ENCODE measurements at places on chromosomes 1 and 21.

DNA sequence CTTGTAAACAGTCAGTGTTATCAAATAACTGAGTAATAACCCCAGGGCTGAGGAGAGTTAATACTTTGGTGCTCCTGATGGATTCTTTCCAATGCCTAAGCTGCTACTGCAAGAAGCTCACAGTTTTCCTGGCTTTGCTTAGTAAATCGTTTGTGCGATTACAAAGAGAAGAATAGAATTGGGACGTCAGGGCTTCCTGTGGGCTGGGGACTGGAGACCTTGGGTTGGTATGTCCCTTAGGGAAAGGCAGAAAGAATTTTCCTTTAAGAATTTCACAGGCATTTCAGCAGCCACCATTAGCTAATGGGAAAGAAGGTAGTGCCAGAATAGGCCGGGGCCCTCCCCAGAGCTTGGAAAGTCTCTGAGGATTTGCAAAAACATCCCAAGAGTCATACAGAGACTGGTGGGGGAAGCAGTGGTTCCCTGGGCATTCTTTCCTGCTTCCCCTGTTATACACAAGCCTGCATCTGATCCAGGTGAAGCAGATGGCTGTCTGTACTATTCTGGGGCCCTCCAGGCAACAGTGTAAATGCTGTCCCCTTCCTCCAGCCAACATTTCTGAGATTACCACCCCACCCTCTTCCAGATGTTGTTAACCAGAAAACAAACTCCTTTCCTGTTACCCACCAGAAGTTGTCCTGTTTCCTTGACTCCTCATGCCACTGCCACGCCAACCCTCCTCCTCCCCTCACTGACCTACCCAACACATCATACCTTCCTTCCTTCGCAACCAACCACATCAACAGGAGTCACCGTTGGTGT lies 40.2 kb downstream of the PLXNA2 start:
- no peak for DNase-seq

DNA sequence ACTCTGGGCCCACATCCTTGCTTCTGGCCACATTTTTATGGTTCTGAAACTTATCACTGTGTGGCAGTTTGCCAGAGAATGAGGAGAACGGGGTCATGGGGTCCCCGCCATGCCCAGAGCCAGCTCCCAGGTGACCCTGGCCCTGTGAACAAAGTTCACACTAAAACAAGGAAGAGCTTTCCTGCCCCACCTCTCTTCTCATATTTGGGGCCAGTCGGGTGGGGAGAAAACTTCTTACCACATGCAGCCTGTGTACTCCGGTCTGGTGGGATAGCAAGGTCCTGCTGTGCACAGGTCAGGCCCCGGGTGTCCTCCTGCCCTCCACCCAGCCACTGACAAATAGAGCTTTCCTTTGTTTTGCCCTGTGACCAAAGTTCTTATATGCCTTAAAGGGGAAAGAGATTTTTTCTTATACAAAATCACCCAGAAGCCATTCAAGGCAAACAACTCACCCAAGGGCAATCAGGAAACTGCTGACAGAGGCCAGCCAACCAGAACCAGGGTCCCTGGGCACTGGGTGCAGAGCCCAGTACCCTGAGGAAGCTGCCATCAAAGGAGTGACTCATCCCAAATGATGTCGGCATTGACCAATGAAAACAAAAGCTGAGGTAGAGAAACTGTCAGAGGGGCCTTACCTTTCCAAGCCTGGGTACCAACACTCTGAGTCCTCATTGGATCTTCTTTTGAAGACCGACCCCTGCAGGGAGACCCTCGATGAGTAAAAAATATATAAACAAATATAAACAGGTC lies 53.6 kb downstream of the OLIG1 start:
- DNase-seq, result no peak

- DNase-seq, result no peak
Observed at GRCh38 chr1:163178628-163179027, 24.1 kb downstream of the RGS5 start.

DNA sequence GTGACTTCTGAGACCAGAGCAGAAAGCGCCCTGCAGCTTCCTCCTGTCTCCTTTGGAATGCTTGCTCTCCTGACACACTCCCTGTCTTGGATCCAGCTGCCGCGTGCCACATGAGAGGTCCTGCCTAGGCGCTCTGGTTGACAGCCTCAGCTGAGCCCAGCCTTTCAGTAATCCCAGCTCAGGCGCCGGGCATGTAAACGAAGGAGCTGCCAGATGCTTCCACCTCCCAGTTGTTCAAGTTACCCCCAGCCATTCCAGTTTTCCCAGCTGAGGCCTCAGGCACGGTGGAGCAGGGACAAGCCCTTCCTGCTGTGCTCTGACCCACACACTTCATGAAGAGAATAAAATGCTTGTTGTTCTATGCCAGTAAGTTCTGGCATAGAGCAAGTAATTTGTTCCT lies 14.3 kb upstream of the CD34 start:
- DNase-seq, result no peak

DNA sequence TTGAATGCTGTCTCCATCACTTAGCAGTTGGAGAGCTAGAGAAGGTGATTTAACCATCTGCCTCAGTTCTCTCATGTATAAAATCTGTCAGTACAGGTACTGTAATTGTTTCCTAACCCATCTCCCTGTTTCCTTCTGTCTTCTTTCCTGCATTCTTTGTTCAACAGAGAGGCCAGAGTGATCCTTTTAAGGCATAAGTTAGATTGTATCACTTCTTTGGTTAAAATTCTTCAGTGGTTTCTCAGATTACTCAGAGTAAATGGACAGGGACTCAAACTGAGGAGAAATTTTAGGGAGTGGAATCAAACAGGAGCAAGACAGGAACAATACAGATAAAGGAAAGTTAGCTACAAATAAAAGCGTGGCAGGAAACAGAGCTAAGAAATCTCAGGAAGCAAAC lies 45.2 kb upstream of the SSX2IP start:
- no peak for DNase-seq

- DNase-seq, result no peak
Observed at GRCh38 chr1:154391086-154391770, 13.9 kb upstream of the IL6R start.

GRCh38 chr1:39898648-39899603 lies 2.8 kb downstream of the MYCL start:
- DNase-seq, result no peak

DNA sequence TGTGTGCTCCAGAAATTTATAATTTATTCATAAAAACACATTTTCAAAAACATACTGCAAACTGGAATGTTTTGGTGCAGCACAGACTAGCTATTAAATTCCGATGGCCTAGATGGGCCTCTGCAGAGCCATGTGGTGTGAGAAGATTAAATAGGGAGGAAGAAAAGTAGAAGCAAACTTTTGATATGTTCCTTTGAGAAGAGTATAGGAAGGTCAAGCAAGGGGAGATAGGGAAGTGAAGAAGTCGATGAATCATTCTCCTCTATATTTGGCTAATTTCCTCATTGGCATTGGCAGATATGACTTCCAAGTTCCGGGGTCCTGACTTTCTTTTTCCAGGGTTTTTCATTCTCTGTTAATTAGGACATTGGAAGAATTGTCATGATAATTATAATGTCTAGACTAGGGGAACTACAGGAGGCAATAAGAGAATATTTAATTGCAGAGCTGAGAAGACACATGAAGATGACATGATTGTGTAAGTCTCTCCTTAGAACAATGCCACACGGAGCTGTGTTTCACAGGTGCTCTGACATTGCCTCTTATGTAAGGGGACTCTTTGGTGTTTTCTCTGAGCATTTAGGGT lies 19.3 kb upstream of the ZNF326 start:
- no peak for DNase-seq

All from stimulated activated CD4-positive, alpha-beta T cell treated with anti-CD3 and anti-CD28 coated beads, Interleukin-15, amount 100 ng/mL, for 48 hours (primary cell).